ENCODE measurements at places on chromosomes 4 and X.

DNA sequence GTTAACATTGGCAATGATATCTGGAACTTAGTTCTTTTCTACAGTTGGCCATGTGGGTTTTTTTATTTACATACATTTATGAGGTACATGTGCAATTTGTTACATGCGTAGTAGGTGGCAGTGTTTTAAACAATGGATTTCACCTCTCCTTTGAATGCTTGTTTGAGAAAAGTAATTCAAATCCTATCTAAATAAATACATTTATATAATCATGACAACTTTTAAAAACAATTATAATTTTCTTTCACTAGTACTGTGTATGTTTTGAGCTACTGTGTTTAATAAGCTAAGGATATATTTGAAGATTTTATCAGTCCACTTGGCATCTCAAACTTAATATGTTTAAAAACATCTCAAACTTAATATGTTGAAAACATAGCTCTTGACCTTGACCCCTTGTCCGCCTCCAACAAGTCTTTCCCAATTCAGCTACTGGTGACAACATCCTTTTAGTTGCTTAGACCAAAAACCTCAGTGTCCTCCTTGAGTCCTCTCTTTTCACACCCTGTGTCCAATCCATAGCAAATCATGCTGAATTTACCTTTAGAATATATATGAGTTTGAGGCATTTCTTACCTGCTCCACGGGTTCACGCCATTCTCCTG lies 14.5 kb downstream of the GUCY1B1 start:
- no peak for DNase-seq

DNA sequence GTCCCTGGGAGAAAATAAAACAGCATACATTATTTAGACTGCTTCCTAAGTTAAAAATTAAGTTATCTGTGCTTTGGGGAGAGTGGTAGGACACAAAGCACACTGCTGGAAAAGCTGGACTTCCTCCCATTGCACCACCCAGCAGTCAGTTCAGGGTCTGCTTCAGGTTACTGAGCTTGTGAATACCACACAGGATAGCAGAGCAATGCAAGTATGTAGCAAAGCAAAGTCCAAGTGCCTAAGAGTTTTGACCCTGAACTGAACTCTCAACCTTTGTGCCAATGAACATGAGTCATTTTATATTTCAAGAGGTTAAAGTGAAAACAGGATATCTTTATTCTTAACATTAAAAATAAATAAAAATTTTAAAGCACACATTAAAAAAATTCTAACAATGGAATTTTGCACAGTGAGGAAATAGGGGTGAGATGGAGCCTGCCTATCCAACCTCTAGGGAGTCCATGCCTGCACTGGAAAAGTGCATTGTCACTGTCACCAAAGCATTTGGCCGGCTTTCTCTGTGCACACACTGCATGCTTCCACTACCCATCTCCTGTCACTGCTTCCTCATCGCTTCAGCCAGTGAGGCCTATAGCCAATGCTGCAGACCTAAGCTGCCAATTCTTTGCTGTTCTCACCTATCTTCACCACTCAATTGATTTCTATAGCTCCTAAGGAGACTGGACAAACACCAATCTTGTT lies 50.9 kb downstream of the ABCG2 start:
- no peak for DNase-seq

DNA sequence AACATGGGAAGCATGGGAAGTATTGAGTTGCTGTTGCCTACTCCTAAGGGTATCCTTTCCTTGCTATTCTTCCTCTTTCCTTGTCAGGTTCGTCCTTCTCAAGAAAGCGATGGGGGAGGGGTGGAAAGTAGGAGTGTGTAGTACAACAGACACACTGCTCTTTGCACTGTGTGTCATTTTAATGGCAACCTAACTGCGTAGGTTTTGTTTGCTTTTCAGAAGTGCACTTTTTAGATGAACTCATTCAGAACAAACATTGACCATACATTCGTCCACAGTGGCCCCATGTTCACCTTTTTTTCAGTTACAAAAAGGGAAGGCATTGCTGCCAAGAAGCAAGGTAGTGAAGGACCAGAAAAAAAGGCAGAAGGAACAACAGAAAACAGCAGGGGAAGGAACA lies 10.2 kb upstream of the YIPF6 start:
- DNase-seq: no peak

- no peak for DNase-seq
These were observed 37.0 kb downstream of the FNIP2 start for GRCh38 chr4:158805635-158806471.

DNA sequence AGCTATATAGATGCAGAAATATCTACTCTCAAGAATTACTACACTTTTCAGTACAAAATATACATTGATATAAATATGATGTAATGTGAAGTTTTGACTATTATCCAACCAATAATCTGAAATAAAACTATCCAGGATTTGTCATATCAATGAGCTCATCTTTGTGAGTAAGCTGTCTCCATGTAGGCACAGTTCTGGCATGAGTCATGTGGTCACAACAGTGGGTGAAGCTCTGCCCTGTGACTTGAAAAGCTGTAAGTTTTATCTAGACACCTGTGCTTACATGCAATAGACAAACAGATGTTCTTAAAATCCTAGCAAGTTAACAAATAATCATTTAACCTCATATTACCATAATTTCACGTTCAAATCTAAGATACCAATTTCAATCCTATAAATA lies 192.7 kb downstream of the GABRG1 start:
- DNase-seq: no peak

DNA sequence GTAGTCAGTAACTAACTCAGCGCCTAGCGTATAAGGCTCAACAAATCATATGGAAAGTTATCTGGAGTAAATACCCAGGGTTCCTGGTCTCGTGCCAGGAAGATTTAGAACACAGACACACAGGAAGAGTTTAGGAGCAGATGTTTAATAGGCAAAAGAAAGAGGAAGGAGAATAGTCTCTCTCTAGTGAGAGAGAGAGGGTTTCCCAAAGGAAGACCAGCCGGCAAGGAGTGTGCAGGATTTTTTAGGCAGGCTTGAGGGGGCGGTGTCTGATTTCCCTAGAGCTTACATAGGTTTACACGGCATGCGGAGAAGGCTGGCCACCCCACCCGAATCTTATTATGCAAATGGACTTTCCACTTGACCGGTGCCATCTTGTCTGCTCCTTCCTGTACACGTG lies 284.0 kb upstream of the FRG1 start:
- no peak for DNase-seq

DNA sequence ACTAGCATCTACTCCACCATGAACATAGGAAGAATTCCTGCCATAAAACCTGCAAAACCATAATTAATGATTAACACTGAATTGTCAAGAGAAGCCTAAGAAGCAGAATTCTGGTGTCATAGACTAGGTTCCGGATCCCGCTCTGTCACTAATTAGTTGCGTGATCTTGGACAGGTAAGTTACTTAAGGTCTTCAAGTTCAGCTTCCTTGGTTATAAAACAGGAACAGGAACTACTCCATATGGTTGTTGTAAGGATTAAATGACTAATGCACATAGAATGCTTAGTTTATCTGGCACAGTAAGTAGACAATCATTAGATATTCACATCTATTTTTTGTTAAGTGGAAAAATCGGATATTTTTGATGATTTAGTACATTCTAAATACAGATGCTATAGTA lies 14.3 kb downstream of the G3BP2 start:
- no peak for DNase-seq

DNA sequence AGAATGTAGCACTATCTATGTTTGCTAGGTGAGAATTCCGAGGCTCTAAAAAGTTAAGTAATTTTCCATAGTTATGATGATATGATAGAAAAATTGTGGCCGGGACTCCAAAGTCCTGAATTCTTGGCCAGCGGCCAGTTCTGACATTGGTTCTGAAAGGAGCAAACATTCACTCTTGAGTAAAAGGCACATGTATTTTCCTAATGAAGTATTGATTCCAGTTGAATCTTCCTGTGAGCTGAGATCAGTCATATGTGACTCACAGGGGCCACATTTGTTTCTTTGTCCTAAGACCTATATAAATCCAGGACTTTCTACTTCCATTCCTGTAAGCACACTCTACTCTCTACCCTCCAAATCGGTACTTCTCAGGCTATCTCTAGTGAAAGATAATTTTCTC lies 349.9 kb downstream of the BMPR1B start:
- no peak for DNase-seq

DNA sequence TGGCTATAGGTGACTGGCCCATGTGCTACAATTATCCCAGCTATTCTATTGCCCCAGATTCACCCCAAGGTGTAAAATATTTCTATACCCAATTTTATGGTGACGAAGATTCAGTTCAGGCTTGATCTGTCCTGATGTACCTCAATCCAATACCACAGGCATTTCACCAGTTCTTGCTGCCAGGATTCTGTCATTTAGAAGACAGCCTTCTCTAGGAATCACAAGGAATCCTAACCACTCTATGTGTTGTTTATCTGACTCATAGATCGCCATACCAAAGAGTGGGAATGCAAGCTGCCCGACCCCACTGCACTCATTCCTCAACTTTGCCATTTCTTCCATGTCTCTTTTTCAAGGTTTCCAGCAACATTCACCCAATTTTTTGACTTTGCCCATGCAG lies 355.0 kb upstream of the EMCN start:
- no peak for DNase-seq

GRCh38 chr4:63620271-63620670 lies 789.0 kb downstream of the TECRL start:
- no peak for DNase-seq

GRCh38 chrX:99750721-99751120 lies 659.4 kb downstream of the PCDH19 start:
- no peak for DNase-seq

DNA sequence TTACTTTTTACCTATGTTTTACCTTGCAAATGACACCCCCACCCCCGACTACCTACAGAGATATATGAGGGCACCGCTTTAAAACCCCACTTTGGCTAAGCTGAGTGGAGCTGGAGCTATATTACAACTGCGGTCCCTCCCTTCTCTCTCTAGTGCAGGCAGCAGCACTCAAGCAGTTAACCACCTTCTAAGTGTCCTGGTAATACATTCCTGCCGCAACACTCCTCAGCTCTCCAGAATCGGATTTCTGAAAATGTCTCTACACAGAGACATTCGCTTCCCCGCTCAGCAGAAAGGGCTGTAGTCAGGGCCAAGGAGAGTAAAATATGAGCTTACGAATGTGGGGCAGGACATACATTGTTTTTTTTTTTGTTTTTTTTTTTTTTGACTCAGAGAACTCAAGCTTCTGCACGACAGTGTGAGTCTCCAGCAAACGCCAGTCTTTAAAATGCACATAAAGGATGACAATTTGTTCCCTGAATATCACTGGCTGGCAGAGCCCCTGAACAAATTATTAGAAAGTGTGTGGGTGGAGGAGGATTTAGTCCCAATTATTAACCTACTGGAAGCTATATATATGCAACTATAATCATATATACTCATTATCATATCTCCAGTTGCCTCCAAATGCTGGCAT lies 287.0 kb upstream of the TET2 start:
- DNase-seq: no peak

- DNase-seq: no peak
These were observed 141.9 kb downstream of the SLIT2 start for GRCh38 chr4:20393486-20394100.

DNA sequence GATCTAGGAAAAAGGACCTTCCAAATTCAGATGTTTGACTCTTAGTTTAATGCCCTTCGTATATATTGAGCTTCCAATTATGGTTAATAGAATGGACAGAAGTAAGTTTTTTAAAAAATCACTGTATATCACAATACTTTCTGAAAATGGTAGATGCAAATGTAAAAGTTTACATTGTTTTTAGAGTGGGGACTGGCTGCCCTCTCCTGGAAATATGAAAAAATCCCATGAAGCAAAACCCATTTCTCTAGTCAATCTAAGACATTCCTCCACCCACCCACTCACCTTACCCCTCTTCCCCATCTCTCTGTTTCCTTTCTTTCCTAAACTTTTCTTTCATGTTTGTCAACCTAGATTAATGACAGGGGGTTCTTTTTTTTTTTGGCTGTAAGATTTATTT lies 134.5 kb downstream of the ARHGAP6 start:
- no peak for DNase-seq

- DNase-seq: no peak
These were observed 341 bp upstream of the PRPS2 start for GRCh38 chrX:12790885-12791256.

GRCh38 chrX:109624641-109625616 lies at the start of gene KCNE5:
Gene KCNE5 (minus strand): TSS chrX:109625172. CDS start chrX:109625020, 152 bp downstream.
- no peak for DNase-seq

GRCh38 chr4:71602289-71602900 lies 181.5 kb downstream of the GC start:
- no peak for DNase-seq

DNA sequence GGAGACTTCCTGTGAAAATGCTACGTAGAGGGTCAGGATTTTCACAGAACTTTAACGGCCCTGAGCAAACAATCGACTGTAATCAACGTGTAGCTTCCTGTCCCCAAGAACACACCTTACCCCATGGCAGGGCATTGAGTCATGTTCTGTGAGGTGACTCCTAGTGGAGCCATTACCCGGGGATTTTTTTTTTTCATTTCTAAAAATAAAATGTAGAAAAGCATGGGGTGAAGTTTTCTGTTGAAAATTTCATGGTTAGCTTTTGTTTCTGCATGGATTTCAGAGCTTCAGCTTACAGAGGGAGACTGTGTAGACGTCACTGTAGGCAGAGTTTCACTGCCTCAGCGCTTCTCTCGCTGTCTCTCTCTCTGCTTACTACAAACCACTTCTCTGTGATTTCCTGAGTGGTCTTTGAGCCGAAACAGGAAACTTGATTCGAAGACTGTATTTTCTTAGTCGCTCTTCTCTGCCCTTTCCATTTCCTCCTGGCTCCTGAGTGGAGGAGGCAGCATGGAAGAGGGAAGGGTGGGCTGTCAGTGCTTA lies 111.7 kb downstream of the NFKB1 start:
- no peak for DNase-seq

All from stimulated activated CD8-positive, alpha-beta memory T cell treated with anti-CD3 and anti-CD28 coated beads, Interleukin-4, amount 100 ng/mL, for 4 hours (primary cell).